ENCODE measurements at places on chromosomes 12 and 14. TPM values are rescaled to one million over a fixed set of nuclear protein-coding genes. Genes with fewer than 3 reads are reported as not detected.

BICDL1 gene
- 7.7 TPM for total RNA-seq

EEF1AKMT3 gene
- total RNA-seq: 4.0 TPM

RAD9B gene
- total RNA-seq: 0.61 TPM

PFDN5 gene
- total RNA-seq: 531 TPM

ADAM21 gene
- not detected for total RNA-seq

LRFN5 gene
- total RNA-seq: not detected

G2E3 gene
- 16.8 TPM for total RNA-seq

KRT80 gene
- total RNA-seq: 0.11 TPM

NPAS3 gene
- total RNA-seq: 0.90 TPM

GLS2 gene
- not detected for total RNA-seq

RIC8B gene
- 9.0 TPM for total RNA-seq

RASAL1 gene
- total RNA-seq: 0.74 TPM

CMAS gene
- 38.5 TPM for total RNA-seq

IGFBP6 gene
- total RNA-seq: 1.9 TPM

DNAH10 gene
- total RNA-seq: 3.4 TPM

MYF6 gene
- not detected for total RNA-seq

WSCD2 gene
- not detected for total RNA-seq

MEG3 gene
- 0.08 TPM for total RNA-seq

NPFF gene
- total RNA-seq: not detected

TAS2R30 gene
- 0.75 TPM for total RNA-seq

CMA1 gene
- not detected for total RNA-seq

CCDC85C gene
- total RNA-seq: 10.8 TPM

FAM222A gene
- 8.5 TPM for total RNA-seq

ITGB7 gene
- 18.8 TPM for total RNA-seq

RD3L gene
- total RNA-seq: not detected

AQP2 gene
- not detected for total RNA-seq

VRTN gene
- not detected for total RNA-seq

TGFB3 gene
- total RNA-seq: 4.4 TPM

PTPRB gene
- total RNA-seq: 0.43 TPM

TAS2R10 gene
- total RNA-seq: 0.13 TPM

SPATA7 gene
- total RNA-seq: 12.2 TPM

LRRC9 gene
- not detected for total RNA-seq

C12orf75 gene
- total RNA-seq: 2.1 TPM

MYO1H gene
- not detected for total RNA-seq

MMP19 gene
- total RNA-seq: not detected

WBP11 gene
- total RNA-seq: 33.7 TPM

FOXM1 gene
- total RNA-seq: 28.8 TPM

INSM2 gene
- 0.27 TPM for total RNA-seq

CCDC60 gene
- not detected for total RNA-seq

ASCL1 gene
- 0.29 TPM for total RNA-seq

LRTM2 gene
- not detected for total RNA-seq

HOXC6 gene
- total RNA-seq: 2.1 TPM

BDKRB2 gene
- not detected for total RNA-seq

RNASE3 gene
- not detected for total RNA-seq

ITPR2 gene
- 21.3 TPM for total RNA-seq

GNB3 gene
- not detected for total RNA-seq

JPH4 gene
- total RNA-seq: not detected

OVCH1 gene
- total RNA-seq: not detected

SLC39A2 gene
- total RNA-seq: not detected

MBIP gene
- 9.8 TPM for total RNA-seq

LYZ gene
- 0.88 TPM for total RNA-seq

USP44 gene
- total RNA-seq: 0.21 TPM

RIMBP2 gene
- not detected for total RNA-seq

RGS6 gene
- not detected for total RNA-seq

Data from SK-MEL-5 (cell line).